Osteocyte (in vitro differentiated cells): ENCODE measurements at places on chromosomes 16 and 17.

DNA sequence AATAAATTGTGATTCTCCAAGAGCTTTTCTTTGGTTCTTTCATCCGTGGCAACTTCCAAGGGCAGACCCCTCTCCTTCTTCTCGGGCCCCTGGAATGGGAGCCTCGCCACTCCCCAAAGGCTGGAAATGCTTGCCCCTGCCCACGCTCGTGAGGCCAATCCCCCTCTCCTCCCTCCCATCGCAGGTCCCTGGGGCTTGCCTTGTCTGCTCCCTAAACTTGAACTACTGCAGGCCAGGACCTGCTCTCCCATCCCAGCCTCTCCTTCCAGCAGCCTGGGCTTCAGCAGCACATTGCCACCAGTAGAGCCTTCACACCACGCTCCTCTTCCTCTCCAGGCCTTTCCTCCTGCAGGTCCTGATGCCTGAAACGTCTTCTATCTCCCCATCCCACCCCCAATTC lies 11.1 kb downstream of the PITPNM3 start:
- DNase-seq: no peak

- no peak for DNase-seq
Observed at GRCh38 chr17:41315204-41315794, at the start of gene KRTAP17-1. Gene KRTAP17-1 (minus strand): TSS chr17:41315710. CDS start chr17:41315650, 60 bp downstream.

- no peak for DNase-seq
Observed at GRCh38 chr17:80969030-80969673, 22.5 kb upstream of the CHMP6 start.

DNA sequence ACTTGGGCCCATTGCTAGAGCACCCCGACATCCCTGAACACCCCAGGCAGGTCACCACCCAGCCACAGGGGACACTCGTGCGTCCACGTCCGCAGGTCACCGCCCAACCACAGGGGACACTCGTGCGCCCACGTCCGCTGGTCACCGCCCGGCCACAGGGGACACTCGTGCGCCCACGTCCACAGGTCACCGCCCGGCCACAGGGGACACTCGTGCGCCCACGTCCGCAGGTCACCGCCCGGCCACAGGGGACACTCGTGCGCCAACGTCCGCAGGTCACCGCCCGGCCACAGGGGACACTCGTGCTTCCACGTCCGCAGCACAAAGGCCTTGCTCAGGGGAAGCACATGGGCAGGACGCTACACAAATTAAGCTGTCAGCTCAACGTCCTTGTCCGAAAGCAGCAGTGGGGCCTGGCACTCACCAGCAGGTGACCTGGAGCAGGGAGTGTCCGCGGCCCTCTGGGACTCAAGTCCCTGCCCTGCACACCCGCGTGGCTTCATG lies 17.7 kb downstream of the GALNS start:
- DNase-seq: no peak

- no peak for DNase-seq
Observed at GRCh38 chr16:68270353-68270752, 6.0 kb downstream of the SLC7A6 start.

DNA sequence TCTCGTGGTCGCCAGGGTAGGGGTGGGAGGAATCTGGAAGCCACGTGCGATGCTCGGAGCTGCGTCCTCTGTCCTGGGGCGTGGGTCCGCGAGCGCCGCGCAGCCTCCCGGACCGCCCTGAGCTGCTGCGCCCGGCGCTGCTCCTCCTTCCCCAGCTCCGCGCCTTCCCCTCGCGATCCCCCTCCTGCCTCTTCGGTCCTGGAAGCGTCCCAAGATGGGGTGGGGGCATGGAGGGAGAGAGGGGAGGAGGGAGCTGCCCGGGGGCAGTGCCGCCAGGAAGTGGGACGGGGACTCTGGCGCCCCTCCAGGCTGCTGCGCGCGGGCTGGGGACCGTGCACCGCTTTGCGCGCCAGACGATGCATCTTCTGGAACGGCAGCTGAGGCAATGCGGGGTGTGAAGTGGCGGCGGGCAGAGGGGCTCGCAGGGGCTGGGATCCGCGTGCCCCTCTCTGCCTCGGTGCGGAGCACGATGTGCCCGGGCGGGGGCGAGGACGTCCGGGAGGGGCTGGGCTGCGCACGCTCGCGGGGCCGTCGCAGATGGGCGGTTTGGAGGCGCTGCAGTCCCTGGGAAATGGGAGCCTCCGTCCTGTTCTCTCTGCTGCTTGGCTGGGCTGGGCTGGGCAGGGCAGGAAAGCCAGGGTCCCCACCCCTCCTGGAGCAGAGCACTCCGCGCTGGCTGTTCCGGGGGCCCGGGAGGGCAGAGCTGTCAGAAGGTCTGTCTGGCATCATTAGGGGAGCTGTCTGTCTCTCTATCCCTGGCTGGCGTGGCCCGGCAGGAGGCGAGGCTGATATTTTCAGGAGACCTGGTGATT lies 388.0 kb downstream of the SEC14L1 start:
- DNase-seq: no peak

- no peak for DNase-seq
Observed at GRCh38 chr17:29136998-29137730, 43.0 kb downstream of the MYO18A start.

- no peak for DNase-seq
Observed at GRCh38 chr16:14350626-14351025, 279.4 kb downstream of the PARN start.

GRCh38 chr16:88928405-88929090 lies 48.5 kb downstream of the CBFA2T3 start:
- DNase-seq: no peak

DNA sequence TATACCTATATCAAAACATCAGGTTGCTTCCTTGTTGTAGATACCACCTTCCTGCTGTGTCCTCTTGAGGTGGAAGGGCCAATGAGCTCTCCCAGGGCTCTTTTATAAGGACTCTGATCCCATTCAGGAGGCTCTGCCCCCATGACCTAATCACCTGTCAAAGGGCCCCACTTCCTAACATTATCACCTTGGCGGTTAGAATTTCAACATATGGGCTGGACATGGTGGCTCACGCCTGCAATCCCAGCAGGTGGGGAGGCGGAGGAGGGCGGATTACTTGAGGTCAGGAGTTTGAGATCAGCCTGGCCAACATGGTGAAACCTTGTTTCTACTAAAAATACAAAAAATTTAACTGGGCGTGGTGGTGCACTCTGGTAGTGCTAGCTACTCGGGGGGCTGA lies 86.4 kb downstream of the HAPSTR1 start:
- DNase-seq: no peak

DNA sequence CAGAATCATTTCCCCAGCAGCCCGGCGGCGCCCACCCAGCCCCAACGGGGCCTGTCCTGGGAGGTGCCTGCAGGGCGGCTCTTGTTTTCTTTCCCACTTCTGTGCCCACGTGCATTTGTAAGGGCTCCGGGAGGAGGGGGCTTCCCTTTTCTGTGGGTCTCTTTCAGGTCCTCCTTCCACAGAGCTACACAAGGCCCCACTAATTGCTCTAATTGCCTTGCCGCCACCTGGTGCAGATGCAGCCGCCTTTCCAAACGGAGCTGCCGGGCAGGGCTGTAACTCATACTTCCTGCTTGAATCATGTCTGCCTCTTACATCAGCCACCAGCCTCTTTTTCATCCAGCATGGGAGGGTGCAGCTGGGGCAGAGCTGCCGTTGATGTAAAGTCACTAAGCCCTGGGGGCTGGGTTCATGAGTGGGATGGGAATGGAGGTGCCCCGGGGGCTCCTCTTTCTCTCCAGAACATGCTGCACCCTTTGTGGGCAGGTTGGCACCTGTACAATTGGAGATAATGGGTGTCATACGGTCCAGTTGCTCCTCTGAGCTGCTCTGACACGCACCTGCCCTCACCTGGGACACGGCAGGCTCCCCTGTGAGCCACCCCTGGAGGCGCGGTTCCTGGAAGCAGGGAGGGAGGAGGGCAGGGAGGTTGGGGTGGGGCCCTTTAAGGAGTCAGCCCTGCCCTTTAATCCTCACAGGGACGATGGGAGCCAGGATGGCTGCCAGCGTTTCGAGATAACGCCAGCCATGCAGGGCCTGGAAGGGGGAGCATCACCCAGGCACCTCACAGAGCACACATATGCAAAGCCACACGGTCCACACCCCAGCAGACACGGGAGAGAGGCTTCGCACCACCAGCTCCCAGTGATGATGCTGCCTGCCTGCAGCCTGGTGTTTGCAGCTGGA lies 41.1 kb upstream of the KLHDC4 start:
- peak; percentile 93 for DNase-seq

GRCh38 chr17:9021992-9022572 lies 772 bp downstream of the NTN1 start:
- DNase-seq: peak; percentile 87
